ENCODE measurements at places on chromosomes 6 and 20.
A peak's percentile ranks its signal among the peaks of the same experiment; 100 is the strongest.

DNA sequence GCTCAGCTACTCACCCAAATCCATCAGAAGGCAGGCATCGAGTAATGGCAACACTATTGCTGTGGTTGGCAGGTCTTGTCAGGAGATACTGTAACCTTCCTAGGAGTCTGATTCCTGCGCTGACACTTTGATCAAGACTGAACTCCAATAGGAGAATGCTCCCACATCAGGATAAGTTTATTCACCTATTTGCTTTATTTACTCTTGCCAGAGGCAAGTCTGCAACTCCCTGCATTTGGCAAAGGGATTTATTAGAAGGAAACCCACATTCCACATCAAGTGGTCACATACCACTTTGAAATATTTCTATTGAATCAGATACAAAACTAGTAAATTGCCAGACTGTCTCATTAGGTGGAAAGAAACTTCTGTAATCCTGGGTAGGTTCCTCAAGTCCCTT, 43.5 kb downstream of the ZFAND3 start:
- DNase-seq = no peak

DNA sequence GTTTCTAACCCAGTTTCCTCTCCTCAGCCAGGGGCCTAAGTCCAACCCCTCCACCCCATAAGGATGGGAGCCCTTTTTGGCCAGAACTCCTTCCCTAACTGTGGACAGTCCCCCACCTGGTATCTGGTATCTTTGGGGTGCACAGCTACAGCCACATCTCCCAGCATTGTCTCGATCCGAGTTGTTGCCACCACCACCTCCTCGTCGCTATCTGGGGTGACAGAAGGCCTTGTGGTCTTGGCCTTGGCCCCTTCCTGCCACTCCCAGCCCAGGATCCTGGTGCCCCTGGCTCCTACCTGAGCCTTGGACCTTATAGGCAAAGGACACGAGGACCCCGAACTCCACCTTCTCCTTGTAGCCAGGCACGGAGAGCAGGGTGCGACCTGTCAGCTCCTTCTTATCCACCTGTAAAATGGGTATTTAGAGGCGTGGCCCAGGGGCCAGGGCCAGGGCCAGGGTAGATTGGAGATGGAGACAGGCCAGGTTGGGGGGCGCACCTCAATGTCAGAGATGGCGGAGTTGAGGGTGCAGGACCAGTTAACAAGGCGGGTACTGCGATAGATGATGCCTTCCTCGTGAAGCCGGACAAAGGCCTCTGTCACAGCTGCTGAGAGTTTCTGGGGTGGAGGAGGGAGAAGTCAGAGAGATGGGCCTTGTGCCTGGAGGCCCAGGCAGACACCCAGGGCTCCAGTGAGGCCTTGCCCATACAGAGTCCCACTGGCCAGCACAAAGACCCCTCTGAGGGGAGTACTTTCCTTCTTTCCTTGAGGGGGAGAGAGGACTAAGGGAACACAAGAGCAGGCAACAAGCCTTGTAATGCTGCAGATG, 7.2 kb upstream of the VWA7 start:
- peak; percentile 62 for DNase-seq

- DNase-seq = no peak
Observed at GRCh38 chr6:46412662-46413061, 78.6 kb downstream of the RCAN2 start.

GRCh38 chr20:45341939-45342854, 6.0 kb downstream of the SDC4 start:
- DNase-seq = peak; percentile 64

DNA sequence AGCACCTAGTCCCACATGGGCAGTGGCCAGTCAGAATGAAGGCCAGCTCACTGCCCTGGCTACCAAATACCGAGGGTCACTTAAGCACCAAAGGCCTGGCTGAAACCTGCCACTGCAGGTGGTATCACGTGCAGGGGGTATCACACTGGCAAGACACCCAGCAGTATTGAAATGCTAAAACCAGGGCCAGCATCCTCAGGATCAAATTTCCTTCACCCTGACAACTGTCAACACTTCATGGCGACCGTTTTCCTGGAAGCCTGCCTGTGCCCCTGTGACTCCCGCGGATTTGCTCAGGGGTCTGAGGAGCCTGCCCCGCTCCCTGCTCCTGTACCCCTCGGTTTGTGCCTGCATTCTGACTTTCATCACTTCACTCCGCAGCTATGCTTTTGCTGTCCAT, 151.1 kb downstream of the TTLL2 start:
- DNase-seq = no peak

- DNase-seq = no peak
Observed at GRCh38 chr20:50037123-50037522, 54.3 kb downstream of the SNAI1 start.

DNA sequence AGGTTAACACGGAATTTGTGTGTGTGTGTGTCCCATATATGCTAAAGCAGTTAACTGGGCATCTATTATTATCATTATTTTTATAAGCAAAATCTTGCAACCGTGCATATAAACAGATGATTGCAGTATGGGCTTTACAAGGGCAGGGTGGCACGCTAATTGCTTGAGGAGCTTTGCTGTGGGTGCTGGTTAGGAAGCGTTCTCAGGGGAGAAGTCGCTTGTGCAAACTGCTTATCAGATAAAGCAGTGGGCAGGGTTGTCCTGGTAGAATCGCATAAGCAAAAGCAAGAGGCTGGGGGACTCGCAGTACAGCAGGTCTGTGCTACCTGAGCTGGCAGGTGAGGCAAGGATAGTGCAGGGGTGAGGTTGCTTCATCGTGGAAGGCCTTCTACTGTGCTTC, 9.7 kb upstream of the CCN6 start:
- no peak for DNase-seq

GRCh38 chr20:62245911-62246280, 7.6 kb downstream of the OSBPL2 start:
- DNase-seq = no peak

DNA sequence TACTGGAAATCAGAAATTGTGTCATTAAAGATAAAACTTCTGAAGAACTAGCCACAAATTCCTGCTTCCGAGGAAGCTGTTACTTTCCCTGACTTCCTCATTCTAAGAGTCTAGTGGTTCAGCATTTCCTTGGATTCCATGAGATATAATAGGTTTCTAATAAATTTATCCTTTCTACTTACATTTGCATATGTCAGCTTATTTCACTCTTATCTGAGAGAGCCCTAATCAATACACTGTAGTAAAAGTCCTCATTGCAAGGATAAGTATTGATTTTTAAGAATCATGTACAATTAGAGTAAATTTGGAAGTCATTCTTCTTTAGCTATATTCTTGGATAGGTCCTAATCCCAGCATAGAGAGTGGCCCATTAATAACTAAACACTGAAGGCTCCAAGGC, 16.9 kb upstream of the THEMIS start:
- no peak for DNase-seq

- DNase-seq = no peak
Observed at GRCh38 chr20:3815703-3816315, 4.5 kb upstream of the AP5S1 start.

DNA sequence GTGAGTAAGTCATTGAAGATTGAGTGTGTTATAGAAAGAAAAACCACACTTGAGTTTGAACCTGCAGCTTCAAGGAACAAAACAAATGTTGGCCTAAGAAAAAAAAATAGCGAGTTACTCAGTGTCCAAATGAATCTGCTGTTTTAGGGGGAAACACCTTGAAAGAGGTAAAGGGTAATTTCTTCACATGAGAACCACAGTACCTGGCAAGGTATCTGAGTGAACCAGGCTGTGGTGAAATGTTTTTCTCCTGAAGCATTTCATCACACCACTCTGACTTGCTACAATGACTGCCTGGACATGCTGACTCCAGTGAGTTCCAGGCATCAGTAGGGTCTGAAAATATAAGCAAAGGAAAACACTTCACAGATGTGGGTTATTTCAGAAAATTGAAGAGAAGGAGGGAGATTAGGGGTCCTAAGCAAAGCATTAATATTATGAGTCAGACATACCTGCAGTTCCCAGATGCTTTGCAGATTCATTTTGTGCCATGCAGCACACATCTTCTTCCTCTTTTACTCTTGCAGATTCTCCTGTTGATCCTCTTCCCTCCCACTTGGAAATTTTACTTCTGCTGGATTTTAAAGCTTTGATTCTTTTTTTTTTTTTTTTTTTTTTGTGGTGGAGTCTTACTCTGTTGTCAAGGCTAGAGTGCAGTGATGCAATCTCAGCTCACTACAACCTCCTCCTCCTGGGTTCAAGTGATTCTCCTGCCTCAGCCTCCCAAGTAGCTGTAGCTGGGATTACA, 206.2 kb upstream of the SGK1 start:
- no peak for DNase-seq

DNA sequence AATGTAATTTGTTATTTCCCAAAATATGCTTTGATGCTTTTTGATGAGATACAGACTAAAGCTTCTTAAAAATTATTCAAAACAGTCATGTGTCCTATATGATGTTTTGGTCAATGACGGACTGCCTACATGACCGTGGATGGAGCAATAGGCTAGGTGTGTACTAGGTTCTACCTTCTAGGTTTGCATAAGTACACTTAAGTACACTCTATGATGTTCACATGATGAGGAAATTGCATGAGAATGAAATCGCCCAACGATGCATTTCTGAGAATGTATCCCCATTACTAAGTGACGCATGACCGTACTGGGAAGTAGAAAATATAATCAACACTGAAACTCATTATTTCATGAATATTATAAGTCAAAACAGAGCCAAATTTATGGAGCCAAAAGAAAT, 151.3 kb upstream of the UST start:
- no peak for DNase-seq

- no peak for DNase-seq
Observed at GRCh38 chr20:25467441-25467840, 60.0 kb downstream of the GINS1 start.

Measured in pons (tissue), 1 donor.